GM06990 (cell line): ENCODE measurements at places on chromosomes 13 and 19.

DNA sequence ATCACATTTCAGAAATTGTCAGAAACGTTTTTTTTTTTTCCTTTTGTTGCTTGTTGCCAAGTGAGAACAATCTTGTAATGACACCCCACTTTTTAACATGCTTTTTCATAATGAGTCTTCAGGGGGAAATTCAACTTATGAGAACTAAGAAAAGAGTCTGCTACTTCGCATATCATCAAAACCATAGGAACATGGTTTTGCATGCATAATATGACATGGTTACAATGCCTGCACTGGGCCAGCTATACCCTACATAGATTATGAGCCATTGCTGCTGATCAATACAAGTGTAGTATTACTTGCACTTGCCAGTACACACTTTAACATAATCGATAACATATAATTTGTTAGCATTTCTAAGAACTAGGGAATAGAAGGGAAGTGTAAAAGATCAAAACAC is 191.0 kb upstream of the NBEA start:
- no peak for DNase-seq

DNA sequence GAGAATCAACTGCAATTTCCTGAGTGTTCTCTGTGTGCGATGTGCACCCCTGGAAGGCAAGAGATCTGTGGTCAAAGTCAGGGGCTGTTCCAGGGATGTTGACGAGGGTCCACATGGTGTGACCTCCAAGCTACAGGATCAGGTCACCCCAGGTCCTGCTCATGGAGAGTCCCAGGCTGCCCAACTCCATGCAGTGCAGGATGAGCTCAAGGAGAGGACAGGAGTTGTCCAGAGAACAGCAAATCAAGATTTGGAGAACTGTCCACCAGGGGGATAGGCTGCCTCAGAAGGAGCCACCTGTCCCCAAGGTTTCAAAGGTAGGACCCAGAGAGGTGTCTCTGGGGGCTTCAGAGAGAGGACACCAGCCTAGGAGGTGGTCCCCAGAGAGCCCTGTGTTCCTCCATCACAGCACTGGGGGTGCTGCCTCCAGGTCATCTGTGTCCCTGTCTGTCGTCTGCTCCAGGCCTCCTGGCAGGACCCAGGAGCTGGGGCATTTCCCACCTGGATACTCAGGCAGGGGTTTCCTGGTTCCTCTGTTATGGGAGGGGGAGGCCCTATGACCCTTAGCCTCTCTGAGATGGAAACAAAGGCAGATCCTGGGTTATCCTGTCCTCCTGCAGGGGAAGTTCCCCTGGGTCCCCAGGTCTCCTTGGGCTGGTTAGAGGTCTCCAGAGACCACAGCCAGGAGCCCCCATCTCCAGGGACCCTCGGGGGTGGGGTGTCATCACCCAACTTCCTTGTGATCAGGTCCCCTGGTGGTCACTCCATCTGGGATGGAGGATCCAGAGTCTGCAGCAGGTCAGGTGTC is 2.1 kb upstream of the CEACAM7 start:
- DNase-seq = no peak

GRCh38 chr13:111283457-111283856 is 37.0 kb upstream of the TEX29 start:
- no peak for DNase-seq

GRCh38 chr19:1253514-1254080 is 5.2 kb downstream of the MIDN start:
- no peak for DNase-seq
